ENCODE measurements at places on chromosomes 2 and 18. TPM values are rescaled to one million over a fixed set of nuclear protein-coding genes. Genes with fewer than 3 reads are reported as not detected.

The ACADL gene
- total RNA-seq: not detected

The DES gene
- total RNA-seq: 0.28 TPM

DNA sequence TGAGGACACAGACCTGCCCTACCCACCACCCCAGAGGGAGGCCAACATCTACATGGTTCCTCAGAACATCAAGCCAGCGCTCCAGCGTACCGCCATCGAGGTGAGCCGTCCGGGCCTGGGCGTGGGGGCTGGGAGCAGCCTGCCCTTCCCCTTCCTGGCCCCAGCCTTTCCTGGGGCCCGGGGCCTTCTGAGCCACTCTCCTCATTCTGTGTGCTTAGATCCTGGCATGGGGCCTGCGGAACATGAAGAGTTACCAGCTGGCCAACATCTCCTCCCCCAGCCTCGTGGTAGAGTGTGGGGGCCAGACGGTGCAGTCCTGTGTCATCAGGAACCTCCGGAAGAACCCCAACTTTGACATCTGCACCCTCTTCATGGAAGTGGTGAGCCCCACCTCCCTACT lies 157.9 kb downstream of the DYSF start:
- H3K27me3 ChIP-seq: peaks cover 19% of the 10 kb centered on the region
- H3K4me1 ChIP-seq: no peaks in the 10 kb centered on the region
- H3K36me3 ChIP-seq: no peaks in the 10 kb centered on the region
- no peak for DNase-seq

GRCh38 chr18:51537487-51537886 lies 340.0 kb upstream of the MEX3C start:
- peaks cover 5% of the 10 kb centered on the region for H3K4me1 ChIP-seq
- no peaks in the 10 kb centered on the region for H3K27me3 ChIP-seq
- peaks cover 2% of the 10 kb centered on the region for H3K36me3 ChIP-seq
- H3K4me3 ChIP-seq: no peak overlapping the region
- H3K27ac ChIP-seq: no peak overlapping the region
- peak; percentile 29 for DNase-seq
